ENCODE measurements at places on chromosomes 12 and 14.

- no peak for DNase-seq
Measured at GRCh38 chr12:121295116-121295745, 1.3 kb downstream of the CAMKK2 start.

GRCh38 chr14:96735526-96735925 lies 61.7 kb upstream of the VRK1 start:
- peak; percentile 47 for DNase-seq

DNA sequence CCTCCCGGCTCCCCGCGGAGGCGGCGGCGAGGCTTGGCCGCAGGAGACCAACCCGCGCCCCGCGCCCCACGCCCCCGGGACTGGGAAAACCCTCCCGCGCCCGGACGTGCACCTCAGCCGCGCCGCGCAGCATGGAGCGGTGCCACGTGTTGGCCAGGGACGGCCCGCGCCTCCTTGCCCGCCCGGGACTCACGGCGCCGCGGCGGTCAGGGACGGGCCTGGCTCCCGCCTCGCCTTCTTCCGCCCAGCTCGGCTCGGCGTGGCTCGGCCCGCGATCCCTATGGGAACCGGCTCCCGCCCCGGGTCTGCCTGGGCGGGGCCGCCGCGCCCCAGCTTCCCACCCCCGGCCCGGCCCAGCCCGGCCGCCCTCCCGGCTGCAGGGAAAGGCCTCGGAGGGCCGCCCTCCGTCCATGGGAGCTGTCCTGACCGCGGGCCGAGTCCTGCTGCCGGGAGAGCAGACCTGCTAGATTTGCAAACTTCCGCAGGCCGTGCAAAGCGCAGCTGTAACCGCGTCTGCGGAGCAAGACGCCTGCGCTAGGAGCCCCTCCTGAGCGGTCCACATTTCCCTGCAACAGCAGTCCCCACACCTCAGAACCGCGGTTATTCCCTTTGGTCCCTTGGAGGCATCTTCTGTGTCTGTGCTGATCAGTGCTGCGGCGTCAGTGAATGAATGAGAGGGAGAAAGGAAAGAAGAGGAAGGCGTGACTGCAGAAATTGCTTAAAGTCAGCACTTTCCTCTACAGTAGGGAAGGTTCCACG lies at the start of gene CDKL1:
Gene CDKL1 (minus strand): TSS at position 251 of the 759 bp plus-strand sequence. CDS start 1,013 bp downstream, outside the sequence.
- peak; percentile 37 for DNase-seq

GRCh38 chr14:72452774-72453173 lies 441.1 kb downstream of the DPF3 start:
- no peak for DNase-seq

DNA sequence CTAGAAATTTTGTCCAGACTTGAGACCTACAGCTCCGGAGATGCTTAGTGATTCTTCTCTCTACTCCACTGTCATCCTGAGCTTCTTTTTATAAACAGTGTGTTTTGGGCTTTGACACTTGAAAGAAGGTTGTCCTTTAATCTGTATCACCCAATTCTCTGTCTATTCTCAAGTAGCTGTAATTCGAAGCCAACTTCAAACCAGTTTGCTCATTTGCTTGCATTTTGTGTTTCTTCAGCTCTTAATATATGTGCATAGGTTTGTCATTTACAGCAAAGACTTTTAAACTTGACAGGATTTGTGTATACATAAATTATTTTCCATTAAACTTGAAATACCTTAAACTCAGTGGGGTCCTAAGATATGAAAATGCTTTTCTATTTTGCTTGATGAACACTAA lies 16.4 kb upstream of the MYBPC1 start:
- DNase-seq, result no peak

- DNase-seq, result no peak
Measured at GRCh38 chr12:12922191-12922616, 29.8 kb downstream of the GPRC5D start.

- DNase-seq, result no peak
Measured at GRCh38 chr12:87585882-87586557, 443.2 kb downstream of the C12orf50 start.

GRCh38 chr14:101600336-101600890 lies 39.1 kb downstream of the DIO3 start:
- no peak for DNase-seq

DNA sequence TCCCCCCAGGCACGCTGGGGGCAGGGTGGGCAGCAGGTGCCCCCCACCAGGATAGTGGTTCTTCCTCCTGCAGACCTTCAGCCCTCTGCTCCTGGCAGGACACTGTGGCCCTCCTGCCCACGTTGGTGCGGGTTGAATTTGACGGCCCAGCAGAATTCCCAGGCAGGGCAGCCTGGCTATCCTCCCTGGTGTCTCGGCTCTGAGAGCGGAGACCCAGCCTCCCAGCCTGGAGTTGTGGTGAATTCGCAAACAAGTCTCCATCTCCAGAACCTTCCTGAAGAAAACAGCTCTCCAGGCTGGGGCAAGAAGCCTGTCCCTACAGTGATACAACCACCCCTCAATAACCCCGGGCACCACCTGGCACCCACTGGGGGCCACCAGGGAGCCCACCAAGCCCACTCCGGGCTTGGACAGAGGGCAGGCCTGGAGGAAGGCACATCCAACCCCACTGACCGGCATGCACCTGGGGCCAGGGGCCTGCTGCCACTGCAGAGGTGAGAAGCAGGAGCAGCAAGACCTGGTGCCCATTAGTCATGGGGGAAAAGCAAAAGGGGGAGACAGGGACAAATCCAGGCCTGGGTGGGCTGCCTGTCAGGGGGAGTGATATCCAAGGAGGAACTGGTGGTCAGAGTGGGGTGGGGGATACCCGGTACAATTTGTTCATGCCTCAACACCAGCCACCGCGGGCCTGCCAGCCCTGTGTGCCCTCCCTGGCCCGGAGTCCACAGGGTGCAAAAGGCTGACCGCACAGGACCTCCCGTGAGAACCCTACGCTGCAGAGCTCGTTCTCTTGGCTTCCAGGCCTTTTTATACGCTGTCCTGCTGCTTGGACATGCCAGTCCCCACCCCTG lies 3.6 kb downstream of the ANKRD9 start:
- DNase-seq, result no peak

GRCh38 chr12:100868487-100868886 lies 73.9 kb downstream of the ANO4 start:
- no peak for DNase-seq

DNA sequence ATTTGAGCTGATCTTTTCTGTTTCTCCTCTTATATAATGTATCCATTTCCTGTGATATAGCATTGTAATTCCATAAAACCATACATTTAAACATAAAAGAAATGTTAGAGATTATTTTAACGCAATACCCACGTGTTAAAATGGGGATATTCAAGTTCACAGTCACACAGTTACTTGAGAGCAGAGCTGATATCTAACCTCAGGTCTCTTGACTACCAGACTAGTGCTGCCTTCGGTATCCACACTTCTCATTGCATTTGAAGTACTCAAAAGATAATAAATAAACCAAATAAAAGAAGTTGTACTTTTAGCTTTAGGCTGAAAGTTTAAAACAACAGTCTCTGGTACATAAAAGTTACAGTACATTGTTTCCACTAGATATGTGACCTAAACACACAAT lies 2.9 kb downstream of the CLECL1 start:
- DNase-seq, result no peak

DNA sequence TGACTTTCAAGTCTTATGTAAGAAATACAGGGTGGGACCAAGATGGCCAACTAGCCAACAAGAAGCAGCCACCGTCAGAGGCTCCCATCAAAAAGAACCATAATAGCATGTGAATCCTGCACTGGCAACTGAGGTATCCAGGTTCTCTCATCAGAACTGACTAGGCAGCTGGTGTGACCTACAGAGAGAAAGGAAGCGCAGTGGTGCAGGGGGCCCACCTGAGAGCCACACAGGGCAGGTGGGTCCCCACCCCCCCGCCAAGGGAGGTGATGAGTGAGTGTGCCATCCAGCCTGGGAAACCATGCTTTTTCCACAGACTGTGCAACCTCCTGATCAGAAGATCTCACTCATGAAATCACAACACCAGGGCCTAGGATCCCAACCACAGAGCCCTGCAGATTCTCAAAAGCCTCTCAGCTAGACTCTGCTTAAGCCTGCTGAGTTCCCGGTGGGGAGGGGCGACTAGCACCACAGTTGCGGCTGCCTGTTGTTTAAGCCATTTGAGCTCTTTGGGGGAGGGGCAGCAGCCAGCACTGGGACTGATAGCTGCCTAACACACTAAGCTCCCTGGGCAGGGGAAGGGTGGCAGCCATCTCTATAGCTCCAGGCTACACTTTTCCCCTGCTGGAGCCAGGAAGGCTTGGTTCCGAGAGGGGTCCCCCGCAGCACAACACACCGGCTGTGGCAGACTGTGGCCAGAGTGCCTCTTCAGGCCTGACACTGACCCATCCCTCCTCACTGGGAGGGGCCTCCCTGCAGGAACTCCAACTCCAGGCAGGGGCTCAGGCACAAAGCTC lies 75.3 kb downstream of the GARIN6 start:
- DNase-seq, result no peak

DNA sequence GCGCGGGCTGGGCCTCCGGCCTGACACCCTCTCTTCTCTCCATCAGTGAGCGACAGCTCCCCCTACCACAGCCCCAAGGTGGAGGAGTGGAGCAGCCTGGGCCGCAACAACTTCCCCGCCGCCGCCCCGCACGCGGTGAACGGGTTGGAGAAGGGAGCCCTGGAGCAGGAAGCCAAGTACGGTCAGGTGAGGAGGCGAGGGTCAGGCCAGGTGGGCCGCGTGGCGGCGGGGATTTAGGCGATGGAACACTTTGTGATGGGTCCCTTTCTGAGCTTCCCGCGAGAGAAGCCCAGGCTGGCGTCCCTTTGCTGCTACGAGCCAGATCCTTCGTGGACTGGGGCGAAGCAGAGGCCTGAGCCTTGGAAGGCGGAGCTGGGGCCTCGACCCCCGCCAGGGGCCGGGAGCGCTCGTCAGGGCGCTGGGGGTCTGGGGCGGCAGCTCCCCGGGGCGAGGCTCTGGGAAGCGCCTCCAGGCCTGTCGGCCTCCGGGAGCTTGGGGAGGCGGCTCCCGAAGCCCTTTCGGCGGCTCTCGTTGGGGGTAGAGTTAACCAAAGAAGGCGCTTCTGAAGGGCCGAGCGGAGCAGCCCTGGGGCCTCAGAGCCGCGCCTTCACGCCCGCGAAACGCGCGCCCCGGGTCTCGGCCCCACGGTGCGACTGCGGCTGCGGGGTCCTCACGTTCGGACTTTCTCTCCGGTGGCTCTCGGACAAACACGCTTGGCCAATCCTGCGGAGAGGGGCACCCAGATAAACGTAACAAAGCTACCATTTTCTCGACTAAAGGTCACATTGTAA lies 5.0 kb downstream of the PAX9 start:
- DNase-seq, result no peak

DNA sequence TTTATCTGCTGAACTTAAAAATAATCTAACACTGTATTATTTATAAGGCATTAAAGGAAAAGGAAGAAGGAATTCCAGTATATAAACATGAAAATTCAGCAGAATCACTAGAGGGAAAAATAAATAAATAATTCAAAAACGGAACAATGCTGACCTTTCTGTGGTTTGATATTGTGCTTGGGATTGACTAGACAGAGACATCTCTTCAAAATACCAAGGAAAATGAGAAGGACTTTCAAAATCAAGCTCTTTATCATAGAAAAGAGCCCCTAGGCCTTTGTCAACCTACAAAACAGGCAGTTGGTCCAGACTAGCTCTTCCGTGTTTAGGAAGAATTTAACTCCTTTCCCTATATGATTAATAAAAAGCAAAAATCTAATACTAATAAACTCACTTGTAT lies 6.3 kb upstream of the FLRT2 start:
- no peak for DNase-seq

DNA sequence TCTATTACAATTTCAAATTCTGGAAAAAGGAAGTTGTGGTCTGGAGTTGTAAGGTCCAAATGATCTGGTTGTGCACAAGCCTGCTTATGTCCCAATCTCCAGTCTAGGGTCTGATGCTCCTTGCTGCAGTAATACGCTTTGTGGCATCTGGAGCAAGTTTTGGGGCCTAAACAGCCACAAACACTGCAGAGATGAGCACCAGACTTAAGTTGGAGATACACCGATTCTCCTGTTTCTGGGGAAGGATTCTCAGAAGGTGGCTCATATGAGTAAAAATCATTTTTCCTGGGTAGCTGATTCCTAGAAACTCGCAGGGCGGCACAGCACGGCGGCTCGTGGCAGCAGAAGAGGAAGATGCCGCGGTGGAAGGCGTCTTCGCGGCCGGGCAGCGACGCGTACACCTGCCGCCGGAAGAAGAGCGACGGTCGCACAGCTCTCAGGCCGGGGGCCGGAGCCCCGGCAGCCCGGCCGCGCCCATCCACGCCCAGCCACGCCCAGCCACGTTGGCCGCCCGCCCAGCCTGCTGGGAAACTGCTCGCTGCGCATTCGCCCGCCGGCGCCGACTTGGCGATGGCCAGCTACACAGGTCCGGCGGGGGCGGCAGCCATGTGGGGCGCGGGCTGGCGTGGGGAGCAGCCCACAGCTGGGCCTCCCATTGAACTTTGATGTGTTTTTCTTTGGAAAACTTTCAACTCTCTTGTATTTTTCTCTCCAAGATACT lies 129.0 kb downstream of the ASCL4 start:
- DNase-seq, result peak; percentile 21

DNA sequence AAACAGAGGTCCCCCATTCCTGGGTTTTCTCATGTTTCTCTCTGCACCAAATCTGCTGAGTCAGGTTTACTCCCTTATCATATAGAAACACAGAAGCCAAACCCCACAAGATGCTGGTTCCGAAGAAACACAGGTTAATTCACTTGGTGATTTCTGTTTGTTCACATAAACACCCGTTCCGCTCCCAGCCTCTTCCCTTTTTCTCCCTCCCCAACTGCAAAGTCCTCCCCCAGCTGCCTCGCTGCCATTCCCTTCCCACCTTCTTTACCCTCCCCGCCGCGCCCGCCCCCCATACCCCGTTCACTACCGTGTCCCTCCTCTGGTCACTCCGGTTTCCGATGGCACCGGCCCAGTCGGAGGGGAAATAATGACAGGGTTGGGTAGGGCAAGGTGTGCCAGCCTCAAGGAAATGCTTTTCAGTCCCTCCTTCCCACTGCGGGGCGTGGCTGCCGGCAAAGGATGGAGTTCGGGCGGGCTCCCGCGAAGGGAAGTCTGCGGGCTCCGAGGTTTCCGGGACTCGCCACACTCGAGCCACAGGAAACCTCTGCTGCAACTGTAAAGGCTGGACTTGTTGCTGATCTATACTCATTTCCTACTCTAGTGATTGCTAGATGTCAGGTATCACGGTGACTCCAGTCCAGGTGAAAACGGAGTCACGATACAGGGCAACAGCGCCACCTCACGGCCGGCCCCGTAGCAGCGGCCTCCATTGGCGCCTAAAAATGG lies at the start of gene STYK1:
Gene STYK1 (minus strand): TSS at position 394 of the 726 bp plus-strand sequence. CDS start 39,434 bp downstream, outside the sequence.
- peak; percentile 34 for DNase-seq

GRCh38 chr12:7695566-7696197 lies at the start of gene GDF3:
GDF3 (minus strand) TSS chr12:7695775; CDS start chr12:7695728, 47 bp downstream.
- no peak for DNase-seq

GRCh38 chr14:101336183-101336582 lies 225.1 kb upstream of the DIO3 start:
- DNase-seq, result no peak

- DNase-seq, result no peak
Measured at GRCh38 chr12:81874166-81874565, 115.0 kb upstream of the PPFIA2 start.

All from NCI-H1092 (cell line).